GM12878 (cell line): ENCODE measurements at places on chromosomes 5 and 9.

- H3K27me3 ChIP-seq: no peaks in the 10 kb centered on the region; the same call in 1 of the 2 replicates
- H3K27ac ChIP-seq: no peak overlapping the region
- H3K4me3 ChIP-seq: no peak overlapping the region
Observed at GRCh38 chr9:89773170-89773569, 168.4 kb downstream of the GADD45G start.

DNA sequence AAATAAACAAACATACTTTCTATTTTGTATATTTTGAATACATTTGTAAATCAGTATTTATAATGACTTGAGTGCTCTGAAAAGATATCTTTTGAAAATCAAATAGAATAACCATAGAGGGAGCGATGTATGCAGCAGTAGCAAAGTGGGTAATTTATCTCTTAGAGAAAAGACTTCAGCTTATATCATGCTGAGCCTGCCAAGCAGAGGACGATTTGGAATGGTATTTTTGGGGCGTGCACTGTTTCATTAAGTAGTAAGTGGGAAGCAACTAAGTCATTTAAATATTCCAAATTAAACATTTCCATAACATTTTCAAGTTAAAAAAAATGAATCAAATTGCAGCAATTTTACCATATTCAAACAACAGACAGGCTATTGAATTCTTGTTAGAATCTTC lies 147.6 kb downstream of the CDH10 start:
- H3K4me3 ChIP-seq: no peak overlapping the region
- no peak overlapping the region for H3K27ac ChIP-seq
- H3K27me3 ChIP-seq: no peaks in the 10 kb centered on the region
- no peak for DNase-seq
- no peaks in the 10 kb centered on the region for H3K36me3 ChIP-seq

DNA sequence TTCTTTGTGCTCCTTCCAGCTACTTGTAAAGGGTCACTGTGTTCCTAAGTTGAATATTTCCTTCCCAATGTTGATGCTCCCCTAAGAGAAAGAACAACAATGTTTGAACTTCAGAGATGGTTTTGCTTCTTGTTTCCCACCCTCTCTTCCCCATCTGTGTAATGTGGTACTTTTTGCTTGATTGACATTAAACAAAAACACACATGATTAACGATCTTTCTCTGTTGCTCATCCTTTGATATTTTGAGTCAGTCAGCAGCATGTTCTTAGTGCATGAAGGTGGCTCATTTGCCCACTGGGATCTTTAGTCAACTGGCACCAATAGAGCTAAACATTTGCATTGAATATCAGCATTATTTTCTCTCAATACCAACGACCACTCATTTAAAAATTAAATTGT lies 313.0 kb upstream of the RIOK2 start:
- no peaks in the 10 kb centered on the region for H3K27me3 ChIP-seq
- no peaks in the 10 kb centered on the region for H3K36me3 ChIP-seq
- no peak for DNase-seq
- no peak overlapping the region for H3K27ac ChIP-seq
- no peak overlapping the region for H3K4me3 ChIP-seq
- no peaks in the 10 kb centered on the region for H3K4me1 ChIP-seq

- DNase-seq: no peak
- H3K4me3 ChIP-seq: no peak overlapping the region
- H3K4me1 ChIP-seq: peaks cover 47% of the 10 kb centered on the region
- no peaks in the 10 kb centered on the region for H3K36me3 ChIP-seq
- no peak overlapping the region for H3K27ac ChIP-seq
- H3K27me3 ChIP-seq: no peaks in the 10 kb centered on the region
Observed at GRCh38 chr9:123334639-123335038, 21.4 kb upstream of the CRB2 start.

DNA sequence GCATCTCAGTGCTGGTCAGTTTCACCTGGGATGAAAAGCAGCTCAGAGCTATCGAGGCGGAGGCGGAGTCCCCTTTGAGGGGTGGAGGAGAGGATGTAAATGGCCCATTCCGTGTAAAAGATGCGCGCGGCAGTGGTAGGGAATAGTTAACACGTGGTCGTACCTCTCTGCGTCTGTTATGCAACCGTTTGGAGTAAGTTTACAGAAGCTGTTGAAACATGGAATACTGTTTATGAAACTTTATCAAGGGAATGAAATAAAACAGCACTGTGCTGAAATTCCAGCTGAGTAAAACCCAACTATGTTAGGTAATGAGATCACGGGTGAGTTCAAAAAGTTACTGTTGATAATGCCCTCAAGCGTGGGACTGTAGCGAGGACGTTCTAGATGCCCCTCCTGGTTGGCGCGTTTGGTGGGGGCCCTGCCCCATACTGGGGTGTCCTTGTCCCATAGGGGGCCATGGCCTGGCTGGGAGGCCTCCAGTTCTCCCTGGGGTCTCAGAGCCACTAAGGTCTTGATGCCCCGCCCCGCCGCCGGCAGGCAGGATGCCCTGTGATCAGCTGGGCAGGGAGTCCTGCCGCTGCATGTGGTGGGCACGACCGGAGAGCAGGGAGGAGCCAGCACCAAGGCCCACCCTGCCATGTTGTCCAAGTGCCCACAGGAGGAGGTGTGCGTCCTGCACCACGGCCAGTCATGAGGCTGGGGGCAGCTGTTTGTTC lies 90.9 kb downstream of the COL5A1 start:
- no peaks in the 10 kb centered on the region for H3K36me3 ChIP-seq
- no peaks in the 10 kb centered on the region for H3K4me1 ChIP-seq
- H3K27ac ChIP-seq: no peak overlapping the region
- no peak overlapping the region for H3K4me3 ChIP-seq

DNA sequence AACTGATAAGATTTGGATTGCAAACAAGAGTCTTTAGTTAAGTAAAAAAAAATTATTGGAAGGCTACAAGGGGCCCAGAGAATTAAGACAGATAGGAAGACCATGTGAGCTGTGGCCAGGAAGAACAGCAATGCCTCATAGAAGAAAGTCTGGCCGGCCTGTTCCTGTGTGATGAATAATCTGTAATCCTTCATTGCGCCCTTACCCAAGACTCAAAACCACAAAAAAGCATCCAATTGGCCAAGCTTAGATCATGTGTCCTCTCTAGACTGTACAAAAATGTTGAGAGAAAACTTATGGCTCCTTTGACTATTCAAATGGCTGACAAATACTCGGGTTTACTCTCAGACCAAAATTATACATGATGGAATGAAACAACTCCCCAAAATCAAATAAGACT lies 1383.5 kb downstream of the PTPRD start:
- H3K27ac ChIP-seq: no peak overlapping the region
- H3K27me3 ChIP-seq: no peaks in the 10 kb centered on the region
- no peak for DNase-seq
- no peaks in the 10 kb centered on the region for H3K36me3 ChIP-seq

DNA sequence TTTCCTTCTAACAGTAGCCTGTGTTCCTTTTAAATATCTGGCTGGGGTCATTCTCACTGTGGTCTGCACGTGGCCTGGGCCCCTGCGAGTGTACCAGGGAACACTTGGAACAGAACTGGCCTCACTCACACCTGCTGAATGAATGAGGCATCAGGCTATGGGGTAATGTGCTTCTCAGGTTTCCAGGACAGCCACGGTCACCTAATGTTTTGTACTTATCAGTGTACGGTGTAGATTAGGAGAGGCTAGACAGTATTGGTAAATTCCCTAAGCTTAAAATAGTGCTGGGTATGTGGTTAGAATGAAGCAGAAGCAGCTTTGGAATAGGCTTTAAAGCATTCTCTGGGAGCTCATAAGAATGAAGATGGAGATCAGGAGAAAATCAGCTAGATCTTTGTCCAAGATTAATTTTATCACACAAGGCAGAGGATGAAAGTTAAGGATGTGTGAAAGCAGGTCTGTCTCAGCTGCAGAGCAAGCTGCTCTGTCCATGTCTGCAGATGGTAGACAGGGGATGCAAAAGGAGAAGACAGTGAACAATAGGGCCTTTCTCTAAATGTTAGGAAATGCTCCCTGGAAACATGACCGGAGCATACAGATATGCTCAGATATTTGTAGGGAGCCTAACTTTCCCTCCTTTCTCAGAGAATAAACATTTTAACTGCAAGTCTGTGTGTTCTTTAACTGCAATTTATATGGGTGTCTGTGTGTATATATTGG lies 267.5 kb downstream of the NR3C1 start:
- H3K27ac ChIP-seq: no peak overlapping the region
- H3K4me1 ChIP-seq: no peaks in the 10 kb centered on the region
- no peak overlapping the region for H3K4me3 ChIP-seq
- peaks cover 2% of the 10 kb centered on the region for H3K36me3 ChIP-seq
- no peak for DNase-seq

DNA sequence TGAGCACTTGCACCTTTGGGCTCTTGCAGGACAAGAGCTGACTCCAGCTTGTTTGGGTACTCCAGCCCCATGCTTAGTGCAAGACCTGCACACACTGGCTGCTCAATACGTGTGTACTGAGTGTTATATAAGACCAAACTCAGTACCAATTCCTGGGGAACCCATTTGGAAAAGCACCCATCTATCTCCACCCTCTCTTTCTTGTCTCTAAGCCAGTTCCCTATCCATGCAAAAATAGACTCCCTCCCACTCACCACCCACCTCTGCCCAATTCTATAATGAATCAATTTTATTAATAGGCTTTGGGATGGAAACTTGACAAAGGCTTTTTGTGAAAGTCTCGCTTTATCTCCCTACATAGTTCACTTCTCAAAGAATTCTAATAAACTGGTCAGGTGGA lies 60.9 kb upstream of the CPLX2 start:
- H3K27me3 ChIP-seq: no peaks in the 10 kb centered on the region
- H3K4me3 ChIP-seq: no peak overlapping the region
- no peak overlapping the region for H3K27ac ChIP-seq
- H3K4me1 ChIP-seq: no peaks in the 10 kb centered on the region
- no peak for DNase-seq

GRCh38 chr9:133609311-133610098 lies at the start of gene FAM163B:
Gene FAM163B (minus strand): TSS chr9:133609389. CDS start chr9:133580223, 29,166 bp downstream.
- no peaks in the 10 kb centered on the region for H3K4me1 ChIP-seq
- H3K36me3 ChIP-seq: no peaks in the 10 kb centered on the region
- H3K4me3 ChIP-seq: no peak within 1 kb of the TSS
- H3K27ac ChIP-seq: no peak within 1 kb of the TSS
- DNase-seq: no peak

DNA sequence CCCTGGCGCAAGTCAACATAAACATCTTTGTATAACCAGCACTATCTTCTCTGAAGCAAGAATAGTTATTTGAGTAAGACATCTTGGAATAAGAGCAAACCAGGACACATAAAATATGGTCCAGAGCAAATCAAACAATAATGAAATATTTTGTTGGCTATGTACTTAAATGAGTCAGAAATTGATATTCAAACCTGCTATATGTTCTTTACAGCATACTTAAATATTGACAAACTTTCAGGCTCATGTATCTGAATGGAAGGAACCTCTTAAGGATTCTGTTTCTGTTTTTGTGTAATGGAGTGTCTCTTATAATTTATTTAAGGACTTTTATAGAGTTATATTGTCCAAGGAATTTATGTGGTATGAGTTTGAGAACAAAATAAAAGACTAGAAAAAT lies 747.3 kb downstream of the EFNA5 start:
- H3K4me1 ChIP-seq: no peaks in the 10 kb centered on the region
- DNase-seq: no peak
- H3K27ac ChIP-seq: no peak overlapping the region
- H3K4me3 ChIP-seq: no peak overlapping the region

GRCh38 chr9:95678759-95679158 lies 162.0 kb upstream of the PTCH1 start:
- DNase-seq: no peak
- no peaks in the 10 kb centered on the region for H3K27me3 ChIP-seq
- H3K36me3 ChIP-seq: no peaks in the 10 kb centered on the region
- H3K4me3 ChIP-seq: no peak overlapping the region

- no peaks in the 10 kb centered on the region; the same call in 1 of the 2 replicates for H3K27me3 ChIP-seq
- H3K4me3 ChIP-seq: no peak overlapping the region
- H3K27ac ChIP-seq: no peak overlapping the region
- no peaks in the 10 kb centered on the region for H3K4me1 ChIP-seq
- no peaks in the 10 kb centered on the region for H3K36me3 ChIP-seq
Observed at GRCh38 chr9:137880976-137881530, 3.5 kb downstream of the CACNA1B start.

- no peak overlapping the region for H3K27ac ChIP-seq
- no peak overlapping the region for H3K4me3 ChIP-seq
- H3K27me3 ChIP-seq: no peaks in the 10 kb centered on the region
- no peaks in the 10 kb centered on the region for H3K4me1 ChIP-seq
- H3K36me3 ChIP-seq: no peaks in the 10 kb centered on the region
Observed at GRCh38 chr9:90007516-90008440, 403.0 kb downstream of the GADD45G start.

GRCh38 chr5:52277101-52277500 lies 510.6 kb upstream of the ITGA1 start:
- H3K4me3 ChIP-seq: no peak overlapping the region
- H3K27ac ChIP-seq: no peak overlapping the region
- DNase-seq: no peak
- H3K27me3 ChIP-seq: no peaks in the 10 kb centered on the region

DNA sequence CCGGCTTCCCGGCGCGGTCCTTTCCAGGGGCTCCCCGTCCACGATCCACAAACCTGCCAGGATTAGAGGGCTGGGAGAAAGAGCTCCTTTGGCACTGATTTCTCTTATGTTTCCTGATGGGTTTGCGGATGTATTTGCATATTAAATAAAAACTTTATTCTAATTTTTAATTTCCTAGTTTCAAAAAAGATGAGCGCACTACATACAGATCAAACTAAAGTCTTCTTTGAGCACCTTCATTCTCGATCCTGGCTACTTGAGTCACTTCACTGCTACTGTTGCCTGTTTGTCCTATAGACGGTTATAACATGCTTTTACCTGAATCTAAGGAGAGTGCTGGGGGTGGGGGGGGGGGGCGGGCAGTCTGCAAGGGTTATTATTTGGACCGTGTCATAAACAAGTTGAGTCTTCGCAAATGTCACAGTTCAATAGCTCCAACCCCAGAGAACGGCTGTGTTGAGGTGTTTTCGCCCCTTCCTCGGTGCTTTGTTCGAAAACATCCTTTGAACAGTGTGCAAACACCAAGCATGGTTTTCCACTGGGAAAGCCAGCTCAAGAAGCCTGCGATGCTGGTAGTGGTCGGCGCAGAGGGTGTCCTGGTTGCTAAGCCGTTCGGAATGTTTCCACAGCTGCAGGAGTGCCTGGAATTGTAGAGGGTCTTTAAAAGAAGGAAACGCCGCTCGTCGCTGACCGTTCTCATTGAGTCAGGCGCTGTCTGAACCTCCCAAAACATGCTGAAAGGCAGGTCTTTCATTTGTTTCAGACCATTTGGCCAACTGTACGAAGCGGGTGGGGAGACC lies 1.1 kb upstream of the STK10 start:
- peak overlapping the region; percentile 89 for H3K4me3 ChIP-seq
- DNase-seq: no peak
- H3K27me3 ChIP-seq: no peaks in the 10 kb centered on the region
- H3K27ac ChIP-seq: no peak overlapping the region
- no peaks in the 10 kb centered on the region for H3K36me3 ChIP-seq

DNA sequence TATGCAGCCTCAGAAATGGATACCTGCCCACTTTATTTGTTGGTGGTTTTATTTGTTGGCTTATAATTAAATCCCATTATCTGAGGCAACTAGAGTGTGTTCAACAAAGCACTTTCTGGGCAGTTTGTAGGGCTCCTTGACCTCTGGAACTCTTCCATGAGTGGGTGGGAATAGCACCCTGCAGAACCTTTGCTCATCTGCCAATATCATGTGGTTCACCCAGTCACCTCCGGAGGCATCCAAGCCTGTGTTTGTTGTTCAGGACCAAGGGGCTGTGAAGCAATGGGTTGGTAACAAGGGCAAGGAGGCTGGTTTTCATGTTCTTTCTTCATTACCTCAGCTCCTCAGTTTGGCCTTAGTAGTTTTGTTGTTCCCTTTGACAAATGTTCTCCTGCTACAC lies 314.0 kb downstream of the NDUFS4 start:
- H3K27ac ChIP-seq: no peak overlapping the region
- H3K36me3 ChIP-seq: no peaks in the 10 kb centered on the region
